IPS DF 19.7 (cell line): ENCODE measurements at places on chromosomes 12 and 14.

DNA sequence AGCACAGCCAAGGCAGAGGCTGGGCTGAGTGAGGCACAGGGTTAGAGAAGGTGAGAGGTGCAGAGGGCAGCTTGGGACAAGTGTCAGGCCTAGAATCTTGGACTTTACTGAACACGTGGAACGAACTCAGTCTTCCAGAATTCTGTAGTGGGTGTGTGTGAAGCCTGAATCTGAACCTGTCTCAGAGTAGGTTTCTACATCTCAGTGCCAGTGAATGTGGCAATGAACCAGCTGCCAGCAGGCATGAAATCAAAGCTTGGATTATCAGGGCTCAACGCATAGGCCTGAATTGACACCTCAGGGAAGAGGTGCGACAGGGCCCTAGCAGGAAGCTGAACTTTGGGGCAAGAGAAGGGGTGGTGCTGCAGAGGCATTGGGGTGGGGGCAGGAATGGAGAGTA lies 104.6 kb downstream of the SAMD4A start:
- DNase-seq, result no peak

DNA sequence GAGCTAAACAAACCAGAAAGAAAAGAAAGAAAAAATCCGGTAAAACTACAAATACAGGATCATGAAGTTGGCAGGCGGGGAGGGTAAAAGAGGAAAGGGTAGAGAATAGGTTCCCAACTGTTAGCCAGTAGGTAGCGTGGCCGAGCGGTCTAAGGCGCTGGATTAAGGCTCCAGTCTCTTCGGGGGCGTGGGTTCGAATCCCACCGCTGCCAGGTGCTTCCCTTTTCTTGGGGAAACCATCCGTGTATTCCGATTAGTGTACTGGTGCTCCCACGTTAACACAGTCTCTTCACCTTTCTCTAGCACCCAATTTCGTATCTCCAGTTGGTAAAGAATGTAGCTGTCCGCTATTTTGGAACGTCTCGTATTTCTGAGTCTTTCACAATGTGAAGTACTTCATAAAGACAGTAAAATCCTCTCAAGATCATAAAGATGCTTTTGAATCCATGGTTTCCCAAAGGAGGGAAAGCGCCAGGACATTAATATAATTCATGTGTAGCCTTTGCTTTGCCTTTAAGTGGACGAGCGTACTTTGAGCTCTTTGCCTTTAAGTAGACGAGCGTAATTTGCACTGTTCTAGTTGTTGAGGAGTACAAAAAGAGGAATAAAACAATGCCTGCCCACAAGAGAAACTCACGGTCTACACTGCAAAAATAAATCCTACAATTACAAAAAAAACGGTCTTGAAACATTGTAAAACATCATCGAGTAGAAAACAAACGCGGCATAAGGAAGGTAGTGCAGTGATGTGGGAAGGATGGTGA lies 19.0 kb upstream of the RNASE12 start:
- DNase-seq, result no peak

DNA sequence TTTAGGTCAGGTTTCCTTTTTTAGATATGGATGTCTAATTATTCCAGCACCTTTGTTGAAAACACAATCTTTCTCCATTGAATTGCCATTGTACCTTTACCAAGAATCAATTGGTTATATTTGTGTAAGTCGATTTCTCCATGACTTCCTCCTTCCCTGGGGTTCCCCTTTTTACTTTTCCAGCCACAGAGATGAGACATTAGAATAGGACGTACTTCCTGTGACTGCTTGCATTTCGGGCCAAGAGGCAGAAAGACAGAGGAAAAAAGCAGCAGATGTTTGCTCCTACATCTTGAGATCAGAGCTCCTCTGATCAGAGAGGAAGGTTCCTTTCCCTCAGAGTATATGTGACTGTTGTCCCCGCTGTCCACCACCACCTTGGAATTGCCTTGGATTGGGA lies 453.7 kb upstream of the RGS6 start:
- no peak for DNase-seq

DNA sequence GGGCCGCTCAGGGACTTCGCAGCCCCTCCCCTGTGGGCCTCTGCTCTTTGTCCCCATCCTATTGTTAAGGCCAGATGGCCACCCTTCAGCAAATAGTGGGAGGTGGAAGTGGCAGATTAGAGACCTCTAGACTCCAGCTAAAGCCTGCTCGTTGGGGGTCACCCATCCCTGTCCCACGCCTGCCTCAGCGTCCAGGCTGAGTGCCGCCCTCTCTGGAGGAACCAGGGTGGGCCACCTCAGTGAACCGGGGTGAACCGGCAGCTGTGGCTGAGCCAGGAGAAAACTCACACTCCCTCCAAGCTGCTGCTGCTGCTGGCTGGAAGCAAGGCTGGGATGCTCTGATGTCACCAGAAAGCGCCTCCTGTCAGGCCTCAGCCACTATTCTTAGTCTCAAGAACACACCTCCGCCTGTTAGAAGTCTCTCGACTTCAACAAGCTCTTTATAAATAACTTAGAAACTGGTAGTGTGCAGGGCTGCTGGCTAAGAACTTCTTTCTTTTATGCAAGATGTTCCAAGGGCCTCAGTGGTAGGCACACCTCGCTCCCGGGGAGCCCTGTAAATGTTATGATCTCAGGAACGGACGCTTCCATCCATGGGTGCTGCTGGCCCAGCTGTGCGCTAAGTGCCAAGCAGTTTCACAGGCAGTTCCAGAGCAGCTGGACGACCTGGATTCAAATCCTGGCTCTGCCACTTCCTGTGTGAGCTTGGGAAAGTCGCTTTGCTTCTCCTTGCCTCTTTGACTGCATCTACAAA lies 19.8 kb upstream of the TESC start:
- no peak for DNase-seq

DNA sequence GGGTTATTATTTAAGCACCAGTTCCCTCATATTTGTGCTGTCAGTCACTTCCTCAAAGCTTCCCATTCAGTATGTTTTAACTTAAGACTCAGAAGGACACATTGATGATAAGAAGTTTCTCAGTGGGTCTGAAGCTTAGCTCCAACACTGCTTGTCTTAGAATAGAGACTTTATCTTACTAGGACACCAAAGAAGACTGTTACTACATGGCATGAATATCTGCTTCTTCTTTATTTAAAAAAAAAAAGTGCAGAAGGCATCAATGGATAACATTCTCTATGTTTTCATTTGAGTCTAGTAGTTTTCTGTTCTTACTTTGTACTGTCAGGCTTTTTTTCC lies 404.2 kb downstream of the DAD1 start:
- no peak for DNase-seq

GRCh38 chr14:75539162-75539560 lies 16.9 kb downstream of the BATF start:
- DNase-seq, result no peak

GRCh38 chr14:35205737-35206136 lies 83.4 kb downstream of the PRORP start:
- no peak for DNase-seq

GRCh38 chr14:88194531-88194930 lies 128.5 kb downstream of the KCNK10 start:
- no peak for DNase-seq

- no peak for DNase-seq
These were observed 236.5 kb upstream of the ATP2B1 start for GRCh38 chr12:89945123-89945522.

GRCh38 chr12:68469113-68469512 lies 137.0 kb upstream of the MDM1 start:
- DNase-seq, result no peak

DNA sequence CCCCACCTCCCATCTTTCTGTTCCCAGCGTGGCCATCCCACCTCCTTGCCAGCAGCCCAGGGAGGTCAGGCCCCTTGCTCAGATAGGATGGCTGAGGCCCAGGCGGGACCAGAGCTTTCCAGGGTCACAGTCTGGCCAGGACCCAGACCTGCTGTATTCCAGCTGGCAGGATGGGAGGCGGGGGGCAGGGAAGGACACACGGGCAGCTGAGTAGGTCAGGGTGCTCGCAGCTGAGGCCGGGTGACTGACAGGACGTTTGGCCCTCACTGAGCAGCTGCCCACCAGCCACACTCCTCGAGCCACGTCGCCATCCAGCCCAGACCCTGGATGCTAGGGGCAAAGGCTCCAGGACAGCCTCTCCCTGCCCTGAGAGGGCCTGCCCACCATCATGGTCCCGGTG lies 4.0 kb downstream of the NUDT14 start:
- DNase-seq, result no peak
